ENCODE measurements at places on chromosomes 1 and 21. TPM values are rescaled to one million over a fixed set of nuclear protein-coding genes. Genes with fewer than 3 reads are reported as not detected.

CLCA4 gene
- total RNA-seq = not detected

ZBTB37 gene
- 10.9 TPM for total RNA-seq

ZBTB8B gene
- 0.07 TPM for total RNA-seq

NLRP3 gene
- total RNA-seq = 0.33 TPM

VN1R5 gene
- not detected for total RNA-seq

LCE2B gene
- not detected for total RNA-seq
